WTC11 (cell line): ENCODE measurements at places on chromosomes 11 and 22.
A peak's percentile ranks its signal among the peaks of the same experiment; 100 is the strongest.

- no peak for DNase-seq
These were observed 205.8 kb downstream of the ARHGAP42 start for GRCh38 chr11:100892886-100893285.

DNA sequence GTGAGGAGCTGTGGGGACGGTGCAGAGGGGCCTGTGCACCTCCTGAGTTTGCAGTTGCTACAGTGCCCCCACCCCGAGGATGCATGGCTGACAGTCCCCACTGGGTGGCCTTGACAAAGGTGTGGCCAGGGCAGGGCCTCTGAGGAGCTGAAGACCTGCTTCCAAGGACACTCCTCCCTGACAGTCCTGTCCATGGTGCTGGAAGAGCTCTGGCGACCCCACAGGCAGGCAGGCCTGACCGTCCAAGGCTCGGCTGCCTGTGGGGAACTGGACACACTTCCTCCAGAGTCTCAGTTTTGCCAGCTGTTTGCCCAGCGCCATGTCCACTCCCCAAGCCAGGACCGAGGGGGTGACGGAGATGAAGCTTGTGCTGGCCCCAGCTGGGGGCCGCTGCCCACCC lies 32.7 kb downstream of the BRSK2 start:
- DNase-seq: peak; percentile 42

DNA sequence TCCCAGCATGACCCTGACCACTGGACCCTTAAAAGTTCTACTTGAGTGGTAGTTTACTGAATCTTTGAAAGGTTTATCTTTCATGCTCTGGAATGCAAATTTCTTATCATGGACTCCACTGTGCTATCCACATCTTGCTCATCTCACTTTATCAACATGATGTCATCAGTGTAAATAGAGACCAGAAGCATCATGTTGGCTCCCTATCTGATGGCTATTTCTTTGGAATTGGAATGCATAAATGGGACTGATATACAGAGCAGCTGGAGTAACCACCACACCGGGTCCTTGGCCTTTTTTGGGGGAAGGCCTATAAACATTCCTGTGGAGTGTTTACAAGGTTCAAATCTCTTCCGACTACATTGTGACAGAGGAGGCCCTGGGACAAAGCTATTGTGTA lies 74.1 kb upstream of the CEP126 start:
- DNase-seq: no peak

GRCh38 chr11:80841675-80842074 lies 1400.8 kb upstream of the TENM4 start:
- no peak for DNase-seq

- no peak for DNase-seq
These were observed 16.4 kb upstream of the GRAMD1B start for GRCh38 chr11:123413636-123414035.
